ENCODE measurements at places on chromosomes 16 and 17.

- DNase-seq: no peak
Measured at GRCh38 chr16:7979448-7980132, 610.7 kb downstream of the TMEM114 start.

DNA sequence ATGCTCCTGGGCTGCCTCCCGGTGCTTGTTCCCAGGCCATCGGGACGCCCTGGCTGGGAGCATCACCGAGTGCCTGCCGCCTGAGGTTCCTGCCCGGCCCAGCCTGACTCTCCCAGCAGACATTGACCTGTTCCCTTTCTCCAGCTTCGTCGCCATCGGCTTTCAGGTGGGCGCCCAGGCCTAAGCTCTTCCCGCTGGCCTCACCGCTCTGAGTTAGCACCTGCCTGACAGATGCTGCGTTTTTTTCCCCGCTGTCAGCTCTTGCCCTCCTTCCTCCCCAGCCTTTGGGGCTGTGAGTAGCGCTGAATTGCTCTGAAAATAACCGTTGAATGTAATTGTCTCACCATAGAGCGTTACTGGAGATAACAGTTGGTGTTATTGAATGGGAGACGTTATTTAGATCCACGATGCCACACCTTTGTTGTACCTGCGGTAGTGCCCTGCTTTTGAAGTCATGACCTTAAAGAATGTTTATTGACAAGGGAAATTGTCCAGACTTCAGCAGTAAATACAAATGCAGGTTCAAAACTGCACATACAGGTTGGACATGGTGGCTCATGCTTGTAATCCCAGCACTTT is 21.3 kb upstream of the SMIM5 start:
- no peak for DNase-seq

GRCh38 chr17:27494192-27495091 is 38.2 kb downstream of the KSR1 start:
- no peak for DNase-seq

DNA sequence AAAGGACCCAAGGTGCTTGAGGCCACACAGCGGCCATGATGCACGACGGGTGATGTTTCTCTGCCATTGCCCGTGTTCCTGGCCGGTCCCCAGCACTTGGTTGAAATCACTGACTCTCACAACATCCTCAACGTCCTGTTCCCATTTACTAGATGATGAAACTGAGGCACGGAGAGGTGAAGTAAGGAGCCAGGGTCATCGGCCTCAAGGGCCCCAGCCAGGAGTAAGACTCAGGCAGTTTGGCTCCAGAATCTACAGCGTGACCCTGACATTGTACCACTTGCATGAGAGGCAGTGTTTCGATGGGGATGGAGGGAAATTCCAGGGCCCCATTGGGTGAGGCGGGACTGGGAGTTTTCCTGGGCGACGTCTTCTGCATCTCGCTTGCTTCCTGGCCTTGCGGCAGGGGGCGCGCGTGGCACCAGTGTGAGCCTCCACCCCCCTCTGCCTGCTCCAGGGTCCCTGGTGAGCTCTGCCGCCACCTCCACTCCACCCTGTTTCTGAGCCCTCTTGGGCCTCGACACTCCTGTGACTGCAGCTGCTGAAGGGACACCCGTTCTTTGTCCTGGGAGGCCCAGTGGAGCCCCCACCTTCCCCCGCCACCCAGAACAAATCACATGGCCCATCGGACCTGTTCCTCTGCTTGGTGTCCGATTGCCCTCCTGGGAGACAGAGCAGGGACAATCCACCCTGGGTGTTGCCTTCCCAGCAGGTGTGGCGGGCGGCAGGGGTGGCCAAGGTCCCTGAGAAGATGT is 133.0 kb upstream of the GSE1 start:
- no peak for DNase-seq

DNA sequence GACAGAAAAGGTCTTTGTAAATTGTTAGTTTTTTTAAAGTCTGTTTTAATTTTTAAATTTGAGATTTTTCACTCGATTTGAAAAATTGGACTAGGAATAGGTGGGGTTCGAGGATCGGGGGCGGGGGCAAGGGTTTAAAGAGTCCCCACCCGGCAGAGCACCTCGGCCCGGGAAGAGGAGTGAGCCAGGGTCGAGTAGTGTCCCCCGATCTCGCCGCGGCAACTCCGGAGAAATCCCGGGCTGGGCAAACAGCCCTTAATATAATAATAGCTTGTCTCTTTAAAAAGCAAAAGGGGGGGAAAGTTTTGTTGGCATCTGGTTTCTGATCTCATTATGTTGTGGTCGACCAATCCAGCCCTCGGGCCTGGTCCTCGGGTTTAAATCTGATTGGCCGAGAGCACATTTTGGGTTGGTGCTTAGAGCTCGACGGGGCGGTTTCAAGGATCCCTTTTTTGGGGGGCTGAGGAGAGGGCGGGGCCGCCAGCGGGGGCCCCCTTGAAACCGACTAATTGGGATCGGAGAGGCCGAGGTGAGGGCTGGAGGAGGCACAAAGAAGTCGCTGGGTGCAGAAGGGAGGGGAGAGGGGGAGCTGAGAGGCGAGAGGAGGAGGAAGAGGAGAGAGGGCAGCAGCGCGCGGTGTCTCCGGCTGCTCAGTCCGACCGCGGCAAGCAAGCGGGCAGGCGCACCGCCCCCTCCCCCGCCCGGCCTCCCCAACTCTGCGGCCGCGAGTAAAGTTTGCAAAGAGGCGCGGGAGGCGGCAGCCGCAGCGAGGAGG is at the start of gene FZD2:
FZD2 (plus strand) TSS at position 653 of the 775 bp plus-strand sequence. CDS start 205 bp downstream, outside the sequence.
- peak; percentile 71 for DNase-seq

- DNase-seq: peak; percentile 80
Measured at GRCh38 chr17:4565209-4566141, 5.1 kb upstream of the GGT6 start.

- DNase-seq: no peak
Measured at GRCh38 chr17:77555121-77555591, 403.3 kb upstream of the TNRC6C start.

DNA sequence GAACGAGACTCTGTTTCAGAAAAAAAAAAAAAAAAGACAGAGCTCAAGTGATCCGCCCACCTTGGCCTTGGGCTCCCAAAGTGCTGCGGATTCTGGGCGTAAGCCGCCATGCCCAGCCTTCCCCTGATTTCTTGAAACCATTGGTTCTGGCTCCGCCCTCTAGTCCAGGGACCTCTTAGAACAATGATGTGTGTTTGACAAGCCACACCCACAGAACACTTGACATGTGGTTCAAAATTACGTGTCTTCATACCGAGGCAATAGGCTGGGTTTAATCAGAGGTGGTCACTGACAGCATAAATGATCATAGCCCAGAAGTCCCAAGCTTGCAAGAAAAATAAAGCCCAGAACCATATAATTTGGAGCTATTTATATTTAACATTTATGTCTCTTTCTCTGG is 23.0 kb downstream of the KNOP1 start:
- DNase-seq: no peak

DNA sequence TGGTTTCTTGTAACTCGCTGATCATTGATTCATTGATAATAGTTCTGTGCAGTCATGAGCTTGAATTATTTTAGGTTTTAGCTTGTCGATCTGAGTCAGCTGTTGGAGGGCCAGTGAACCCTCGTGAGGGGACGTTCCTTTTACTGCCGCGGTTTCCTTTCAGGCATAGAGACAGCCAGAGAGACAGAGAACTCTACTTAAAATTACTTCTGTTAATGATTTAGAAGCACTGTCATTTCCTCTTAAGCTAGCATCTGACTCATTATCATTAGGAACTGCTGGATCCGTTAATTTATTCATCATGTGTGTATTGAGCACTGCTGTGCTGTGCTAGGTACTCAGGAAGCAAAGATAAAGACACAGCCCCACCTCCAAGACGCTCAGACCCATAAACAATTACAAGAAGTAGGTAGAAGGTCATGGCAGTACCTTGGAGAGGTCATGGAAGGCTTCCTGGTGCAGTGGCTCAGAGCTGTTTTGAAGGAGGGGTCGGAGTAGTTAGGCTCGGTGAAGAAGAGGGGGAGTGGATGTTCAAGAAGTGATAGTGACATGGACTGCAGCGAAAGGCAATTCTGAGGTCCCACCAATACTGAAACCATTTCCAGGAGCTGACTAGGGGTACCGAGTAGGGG is 3.3 kb downstream of the PGS1 start:
- DNase-seq: peak; percentile 86

- peak; percentile 31 for DNase-seq
Measured at GRCh38 chr17:40538936-40539705, 26.2 kb downstream of the CCR7 start.

- no peak for DNase-seq
Measured at GRCh38 chr17:48835971-48836370, 5.1 kb downstream of the CALCOCO2 start.

DNA sequence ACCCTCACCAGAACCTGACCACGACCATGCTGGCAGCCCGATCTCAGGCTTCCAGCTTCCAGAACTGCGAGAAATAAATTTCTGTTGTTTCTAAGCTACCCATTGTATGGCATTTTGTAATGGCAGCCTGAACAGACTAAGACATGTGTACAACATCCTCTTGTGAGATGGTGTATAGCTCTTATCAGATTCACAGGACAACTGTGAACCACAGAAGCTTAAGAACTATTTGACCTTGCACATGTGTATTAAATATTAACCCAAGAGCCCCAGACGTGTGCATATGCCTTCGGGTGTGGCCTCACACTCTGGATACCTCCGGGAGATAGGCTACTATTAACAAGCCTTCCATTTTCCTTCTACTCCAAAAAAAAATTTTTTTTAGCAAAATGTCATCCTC is 248.9 kb downstream of the SLC39A11 start:
- DNase-seq: no peak

GRCh38 chr16:83689385-83689831 is 118.4 kb upstream of the HSBP1 start:
- no peak for DNase-seq

DNA sequence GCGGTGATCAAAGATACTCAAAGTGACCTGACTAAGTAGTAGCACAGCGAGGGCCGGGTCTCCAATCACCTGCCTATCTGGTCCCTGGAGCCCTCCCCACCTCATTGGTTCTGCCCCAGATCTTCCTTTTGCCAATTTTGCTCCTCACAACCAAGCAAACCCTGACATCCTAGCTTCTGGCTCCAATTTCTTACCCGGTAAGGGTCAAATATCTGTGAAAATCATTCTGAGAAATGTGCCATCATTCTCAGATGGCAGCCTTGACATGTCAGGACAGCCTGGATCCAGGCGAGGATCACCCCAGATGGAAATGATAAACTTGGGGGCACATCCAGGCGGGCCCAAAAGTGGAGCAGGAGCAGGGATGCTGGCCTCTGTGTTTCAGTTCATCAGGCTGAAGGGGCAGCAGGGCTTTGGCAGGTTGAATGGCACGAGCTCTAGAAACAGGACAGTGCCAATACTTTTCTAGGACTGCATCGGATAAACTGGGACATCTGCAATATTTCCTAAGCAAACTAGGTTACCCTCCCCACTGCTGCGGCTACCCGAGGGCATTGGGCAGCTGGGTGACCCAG is 83.9 kb downstream of the SHISA6 start:
- no peak for DNase-seq

Data from activated effector memory CD4-positive, alpha-beta T cell treated with anti-CD3 and anti-CD28 coated beads, Interleukin-2, amount 50 U/mL, for 16 hours (primary cell).